ENCODE measurements at places on chromosomes 4 and X.

GRCh38 chr4:88771883-88772450 is 74.3 kb upstream of the NAP1L5 start:
- DNase-seq: no peak

DNA sequence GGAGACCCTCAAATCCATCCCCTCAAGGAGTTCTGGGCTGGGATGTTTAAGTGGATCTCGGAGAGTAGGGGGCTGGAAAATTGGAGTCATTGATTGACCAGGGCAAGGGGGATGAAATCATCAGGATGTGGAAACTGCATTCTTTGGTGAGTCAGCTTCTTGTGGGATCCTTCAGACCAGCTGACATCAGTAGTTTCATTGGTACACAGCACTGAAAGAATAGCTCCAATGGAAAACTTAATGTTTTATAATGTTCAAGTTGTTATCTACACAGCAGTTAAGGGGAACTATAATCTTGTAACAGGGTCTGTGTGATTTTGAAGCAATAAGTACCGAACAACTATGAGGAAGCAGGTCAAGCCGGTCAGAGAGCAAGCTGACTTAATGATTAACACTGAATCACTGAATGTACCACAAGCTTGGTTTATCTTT is 506.1 kb downstream of the RPA4 start:
- DNase-seq: no peak

- DNase-seq: no peak
These were observed 23.6 kb upstream of the VAMP7 start for GRCh38 chrX:155857561-155857960.

DNA sequence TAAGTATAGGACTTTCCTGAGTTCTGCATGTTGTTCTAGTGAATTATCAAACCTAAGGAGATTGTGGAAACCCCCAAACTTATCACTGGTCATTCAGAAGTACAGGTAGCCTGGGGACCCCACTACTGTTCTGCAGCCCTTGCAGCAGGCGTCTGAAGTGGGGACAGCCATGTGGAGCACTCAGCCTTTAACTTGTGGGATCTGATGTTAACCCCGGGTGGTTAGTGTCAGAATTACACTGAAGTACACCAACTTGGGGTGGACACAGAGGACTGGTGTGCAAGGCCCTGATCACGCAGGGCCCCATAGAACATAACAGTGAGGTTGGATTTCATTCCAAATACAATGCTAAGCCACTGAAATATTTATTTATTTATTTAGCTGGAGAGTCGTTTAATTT is 103.7 kb downstream of the SCD5 start:
- DNase-seq: no peak

- no peak for DNase-seq
These were observed 105.3 kb upstream of the SPRY1 start for GRCh38 chr4:123291329-123291728.

DNA sequence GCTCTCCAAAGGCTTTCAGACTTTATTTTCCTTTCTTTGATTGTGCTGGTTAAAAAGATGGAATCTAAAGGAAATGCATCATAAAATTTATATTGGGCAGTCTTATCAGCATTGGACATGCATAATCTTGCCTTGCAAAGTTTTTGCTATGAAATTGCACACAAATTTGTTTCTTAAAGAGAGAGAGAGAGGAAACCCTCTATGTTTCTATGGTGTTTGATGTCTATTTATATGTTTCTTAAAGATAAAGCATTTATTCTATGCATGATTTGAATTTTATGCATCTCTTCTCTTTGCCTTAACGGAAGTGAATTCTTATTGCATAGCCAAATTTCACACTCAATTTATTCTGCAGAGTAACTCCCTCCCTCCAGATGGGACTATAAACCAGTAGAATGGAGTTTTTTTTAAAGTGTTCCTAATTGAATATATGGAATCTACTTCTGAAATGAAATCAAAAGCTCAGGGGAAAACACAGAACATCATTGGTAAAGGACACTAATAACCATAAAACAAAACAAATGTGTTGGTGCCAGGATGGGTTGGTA is 83.5 kb upstream of the PPARGC1A start:
- DNase-seq: no peak

- DNase-seq: no peak
These were observed 570.9 kb downstream of the MID1IP1 start for GRCh38 chrX:39372115-39372514.

- no peak for DNase-seq
These were observed 15.3 kb upstream of the ZBTB33 start for GRCh38 chrX:120235284-120235683.

- DNase-seq: no peak
These were observed 6.3 kb downstream of the GSTCD start for GRCh38 chr4:105714932-105715331.

- DNase-seq: peak; percentile 20
These were observed 3.6 kb downstream of the LINC00632 start for GRCh38 chrX:140713174-140713539.

GRCh38 chr4:143451186-143451585 is 62.3 kb upstream of the SMARCA5 start:
- no peak for DNase-seq

DNA sequence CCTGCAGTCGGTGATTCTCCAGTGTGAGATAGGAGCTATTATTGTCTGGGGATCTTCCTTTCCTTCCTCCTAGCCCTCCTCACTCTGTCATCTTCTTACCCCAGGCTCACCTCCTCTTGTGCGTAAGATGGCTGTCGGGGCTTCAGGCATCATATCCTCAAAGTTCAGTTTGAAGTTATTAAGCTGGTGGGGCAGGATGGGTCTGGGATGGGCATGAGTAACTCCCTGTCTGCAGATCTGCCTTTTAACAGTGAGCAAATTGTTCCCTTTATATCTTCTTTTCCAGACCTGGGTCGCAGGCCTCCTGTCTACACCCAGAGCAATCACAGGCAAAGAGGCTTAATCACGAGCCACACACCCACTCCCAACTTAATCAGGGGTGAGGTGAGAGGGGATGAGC is 900 bp upstream of the MTMR1 start:
- peak; percentile 25 for DNase-seq

GRCh38 chr4:86389664-86390063 is 29.8 kb upstream of the MAPK10 start:
- no peak for DNase-seq

- no peak for DNase-seq
These were observed 849 bp downstream of the MID1 start for GRCh38 chrX:10619425-10620046.

- peak; percentile 43 for DNase-seq
These were observed 103.0 kb upstream of the KLF3 start for GRCh38 chr4:38560768-38561558.

- DNase-seq: peak; percentile 82
These were observed at the start of gene SYN1 for GRCh38 chrX:47619486-47620302. Gene SYN1, minus strand, starts transcription at chrX:47619857. Its CDS starts 129 bp downstream, at chrX:47619728.
